ENCODE measurements at places on chromosomes 3 and 15.

GRCh38 chr15:67253549-67254237 is 768 bp downstream of the AAGAB start:
- DNase-seq, result no peak

DNA sequence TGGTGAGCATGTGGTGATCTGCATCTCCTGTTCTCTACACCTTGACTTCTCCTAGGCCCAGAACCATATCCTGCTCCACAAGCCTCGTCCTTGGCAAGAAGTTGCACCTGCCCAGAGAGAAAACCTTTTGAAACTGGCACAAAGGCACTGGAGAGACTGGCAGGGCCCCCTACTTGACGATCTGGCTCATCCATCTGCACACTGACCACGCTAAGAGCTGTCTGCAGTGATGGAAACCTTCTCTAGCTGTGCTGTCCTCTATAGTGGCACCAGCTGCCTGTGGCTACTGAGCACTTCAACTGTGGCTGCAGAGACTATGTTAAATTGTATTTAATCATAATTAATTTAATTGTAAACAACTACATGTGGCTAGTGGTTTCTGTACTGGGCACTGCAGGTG is 26.2 kb upstream of the SRP14 start:
- DNase-seq, result no peak

DNA sequence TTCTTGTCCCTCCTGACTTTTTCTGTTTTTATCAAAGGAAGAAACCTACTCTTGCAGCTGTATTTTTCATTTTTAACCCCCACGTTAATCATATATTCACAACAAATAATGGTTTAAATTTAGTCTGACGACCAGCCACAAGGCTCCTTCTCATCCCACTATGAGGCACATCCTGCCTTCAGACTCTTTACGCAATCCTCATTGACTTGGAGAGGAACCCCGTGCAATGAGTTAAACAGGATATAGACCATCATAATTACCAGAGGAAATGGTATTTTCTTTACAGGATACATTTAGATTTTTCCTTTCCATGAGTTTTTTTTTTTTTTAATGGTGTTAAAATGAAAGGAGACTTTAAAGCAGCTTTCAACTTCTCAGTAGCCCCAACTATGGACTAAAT is 68.5 kb downstream of the WWTR1 start:
- no peak for DNase-seq

GRCh38 chr3:48855681-48856447 is 8.2 kb upstream of the PRKAR2A start:
- no peak for DNase-seq

DNA sequence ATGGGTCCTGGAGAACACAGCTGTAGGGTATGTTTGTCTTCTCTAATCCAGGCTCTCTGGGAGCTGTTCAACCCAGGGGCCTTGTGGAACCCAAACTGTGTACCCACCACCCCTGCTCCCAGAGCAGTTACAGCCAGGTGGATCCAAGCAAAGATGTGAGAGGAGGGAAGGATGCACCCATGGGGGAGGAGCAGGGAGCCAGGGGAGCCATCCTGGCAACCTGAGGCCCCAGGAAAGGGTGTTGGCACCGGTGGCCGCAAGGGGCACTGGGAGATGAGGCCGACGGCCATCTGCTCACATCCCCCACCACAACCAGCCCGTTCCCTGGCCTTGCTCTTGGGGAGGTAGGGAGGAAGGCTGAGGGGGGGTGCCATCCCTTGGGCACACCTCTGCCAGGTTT is 43.2 kb downstream of the CMTM6 start:
- DNase-seq, result no peak

DNA sequence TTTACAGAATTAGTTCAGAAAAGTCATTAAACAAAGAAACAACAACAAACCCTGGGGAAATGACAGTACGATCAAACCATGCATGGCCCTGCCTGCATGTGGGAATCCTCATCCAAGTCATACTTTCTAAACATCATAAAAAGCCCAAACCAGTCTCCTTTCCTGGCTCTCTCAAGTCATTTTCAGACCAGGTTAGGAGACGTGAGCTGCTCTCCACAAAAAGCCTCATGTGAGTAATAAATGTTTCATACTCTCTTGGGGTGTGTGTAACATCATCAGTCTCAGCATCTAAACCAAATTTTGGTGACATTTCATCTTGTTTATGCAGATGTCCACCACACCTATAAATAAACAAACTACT is 18.9 kb downstream of the GREM1 start:
- DNase-seq, result no peak

DNA sequence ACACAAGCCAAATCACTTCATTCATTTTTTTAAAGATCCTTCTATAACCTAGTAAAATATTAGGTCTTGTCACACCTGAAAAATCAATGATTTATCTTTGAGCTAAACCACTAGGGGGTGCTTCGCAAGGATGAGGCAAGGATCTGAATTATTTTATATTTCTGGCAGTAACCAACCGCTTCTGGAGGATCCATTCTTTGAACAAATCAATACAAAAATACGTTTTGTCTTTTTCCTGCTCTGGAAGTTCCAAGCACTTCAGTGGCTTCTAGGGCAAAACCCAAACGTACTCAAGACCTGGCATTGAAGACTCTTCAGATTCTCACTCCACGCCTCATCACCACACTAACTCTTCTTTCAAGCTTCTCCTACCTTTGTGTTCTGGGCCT is 486 bp downstream of the LSG1 start:
- DNase-seq, result peak; percentile 58

GRCh38 chr3:183958775-183959174 is 58.9 kb downstream of the ABCC5 start:
- no peak for DNase-seq

DNA sequence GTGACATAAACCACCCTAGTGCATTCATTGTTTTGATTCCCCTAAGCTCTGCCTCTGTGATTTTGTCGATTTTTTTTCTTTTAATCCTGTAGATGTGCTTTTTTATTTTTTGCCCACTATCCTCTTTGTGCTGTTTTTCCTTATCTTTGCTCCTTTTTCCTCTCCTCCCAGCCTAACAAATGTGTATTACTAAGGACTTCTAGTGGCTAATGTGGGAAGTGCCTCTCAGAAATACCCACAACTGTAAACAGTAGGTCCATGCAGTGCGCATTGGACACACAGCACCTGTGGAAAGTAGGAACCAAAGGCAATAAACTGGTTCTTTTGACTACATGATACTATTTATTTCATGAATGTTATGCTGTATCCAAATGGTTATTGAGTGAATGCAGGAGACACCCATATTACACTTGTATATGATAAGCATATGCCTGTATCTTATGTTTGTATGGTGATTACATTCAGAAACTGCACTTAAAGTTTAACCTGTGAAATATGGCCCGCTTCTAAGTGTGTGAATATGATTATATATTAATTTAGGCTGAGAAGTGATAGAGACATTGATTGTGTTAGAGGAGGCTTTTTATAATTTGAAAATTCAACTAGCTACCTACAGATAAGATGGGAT is 147.8 kb downstream of the PLCL2 start:
- DNase-seq, result no peak

GRCh38 chr3:185818267-185818875 is 6.5 kb downstream of the IGF2BP2 start:
- no peak for DNase-seq

DNA sequence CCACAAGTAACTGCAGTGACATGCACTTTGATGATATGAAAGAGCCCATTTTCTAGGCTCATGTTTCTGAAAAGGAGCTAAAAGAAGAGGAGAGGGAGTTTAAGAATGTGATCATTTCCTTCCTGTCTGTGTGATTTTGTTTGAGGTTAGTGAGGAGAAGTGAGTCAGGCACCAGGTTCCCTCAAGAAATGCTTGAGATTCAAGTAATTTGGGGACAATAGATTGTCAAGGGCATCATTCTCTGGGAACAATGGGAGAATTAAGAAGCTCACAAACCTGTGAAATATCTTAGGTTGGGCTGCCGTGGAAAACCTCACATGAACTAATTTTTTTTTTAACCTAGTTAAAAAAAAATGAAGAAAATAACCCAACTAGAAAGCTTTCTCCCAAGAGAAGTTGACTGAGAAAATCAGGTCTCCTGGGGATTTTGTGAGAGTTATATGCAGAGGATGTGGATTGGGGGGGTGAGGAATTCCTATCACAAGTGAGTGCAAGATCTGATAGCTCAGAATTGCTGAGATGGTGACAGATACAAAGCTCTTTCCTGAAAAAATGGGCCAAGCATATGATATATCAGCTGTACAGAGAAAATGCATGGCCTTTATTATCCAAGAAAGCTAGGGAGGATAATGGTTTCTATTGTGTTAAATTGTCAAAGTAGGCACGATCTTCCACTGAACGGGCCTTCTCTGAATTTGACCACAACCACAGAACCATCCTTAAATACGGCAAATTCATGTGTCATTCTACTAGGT is 203.3 kb downstream of the FEZF2 start:
- no peak for DNase-seq

DNA sequence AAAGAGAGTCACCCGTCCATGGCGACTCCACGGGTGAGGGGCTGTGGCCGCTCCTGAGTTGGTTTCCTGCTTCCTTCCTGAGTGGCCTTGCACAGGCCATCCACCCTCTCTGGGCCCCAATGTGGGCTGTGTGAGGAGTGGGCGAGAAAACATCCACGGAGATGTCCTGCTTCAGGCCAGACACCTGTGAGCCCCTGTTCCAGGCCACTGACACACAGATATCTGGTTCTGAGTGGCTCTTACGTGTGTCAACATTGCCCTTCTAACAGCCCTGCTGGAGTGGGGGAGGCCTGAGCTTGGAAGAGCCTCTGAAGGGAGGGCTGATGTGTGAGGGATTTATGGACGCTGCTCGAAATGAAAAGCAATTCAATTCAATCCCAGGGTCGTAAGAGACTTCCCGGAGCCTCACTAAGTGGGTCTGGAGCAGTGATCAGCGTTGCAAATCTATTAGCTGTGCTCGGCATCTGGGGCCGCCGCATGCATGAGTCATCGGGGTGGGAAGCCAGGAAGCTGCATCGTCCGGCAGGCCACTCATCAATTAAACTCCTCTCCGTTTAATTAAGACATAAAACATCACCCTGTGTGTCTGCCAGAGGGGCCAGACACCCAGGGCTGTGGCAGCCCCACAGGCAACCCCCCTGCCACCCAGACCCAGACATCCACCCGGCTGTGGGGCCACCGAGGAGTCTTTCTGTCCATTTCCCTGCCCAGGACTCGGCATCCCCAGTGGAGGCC is 20.0 kb upstream of the PRR23E start:
- no peak for DNase-seq

GRCh38 chr3:33060609-33061337 is 36.2 kb downstream of the GLB1 start:
- no peak for DNase-seq

- no peak for DNase-seq
Measured at GRCh38 chr15:41804361-41804760, 23.5 kb upstream of the JMJD7 start.

- no peak for DNase-seq
Measured at GRCh38 chr15:28105224-28105791, 6.2 kb upstream of the OCA2 start.

GRCh38 chr15:66126456-66126855 is 127.1 kb downstream of the MEGF11 start:
- no peak for DNase-seq

DNA sequence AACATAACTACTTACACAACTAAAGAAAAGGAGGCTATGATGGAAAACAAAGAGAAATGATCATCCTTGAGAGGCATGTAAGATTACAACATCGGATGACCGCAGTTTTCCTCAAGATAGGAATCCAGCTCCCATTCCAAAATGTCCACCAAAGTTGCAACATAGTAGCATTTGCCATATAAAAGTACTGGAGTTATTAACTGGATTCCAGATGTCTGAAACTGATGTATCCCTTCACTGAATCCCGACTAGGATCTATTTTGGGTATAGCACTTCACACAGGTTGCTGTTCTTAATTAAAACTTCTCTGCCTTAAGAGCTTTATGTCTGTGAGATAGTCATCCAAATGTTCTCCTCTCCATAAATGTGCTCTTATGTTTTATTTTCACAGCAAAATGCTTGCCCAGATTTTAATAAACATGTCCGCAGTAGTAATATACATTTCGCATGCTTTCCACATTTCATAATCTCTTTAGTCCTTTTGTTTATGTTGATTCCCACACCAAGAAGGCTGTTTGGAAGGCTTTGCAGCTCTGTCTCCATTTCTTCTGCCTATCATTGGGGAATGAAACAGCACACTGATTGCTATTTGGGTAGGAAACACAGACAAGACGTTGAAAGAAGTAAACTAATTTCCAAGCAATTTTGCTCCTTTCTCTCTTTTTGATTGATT is 716.5 kb upstream of the CFAP20DC start:
- DNase-seq, result no peak

GRCh38 chr15:29143909-29144635 is 125.5 kb downstream of the NSMCE3 start:
- DNase-seq, result no peak

- no peak for DNase-seq
Measured at GRCh38 chr3:123880998-123881561, 3.1 kb downstream of the MYLK start.

DNA sequence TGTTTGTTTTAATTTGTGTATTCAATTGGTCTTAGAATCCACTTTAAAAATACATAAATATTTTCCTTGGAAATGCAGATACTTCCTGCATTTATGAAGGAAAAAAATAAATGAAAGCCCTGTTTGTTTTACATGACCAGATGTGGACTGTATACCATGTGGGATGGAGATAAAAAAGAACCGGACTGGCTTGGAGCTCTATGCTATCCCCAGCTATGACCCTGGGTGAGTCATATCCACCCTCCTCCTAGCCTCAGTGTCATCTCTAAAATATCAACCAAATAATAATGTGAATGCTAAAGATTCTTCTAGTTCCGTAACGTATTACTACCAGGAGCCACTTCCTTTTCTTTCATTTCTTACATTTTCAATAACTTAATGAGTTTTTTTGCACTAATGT is 44.5 kb upstream of the PDZRN3 start:
- DNase-seq, result no peak

DNA sequence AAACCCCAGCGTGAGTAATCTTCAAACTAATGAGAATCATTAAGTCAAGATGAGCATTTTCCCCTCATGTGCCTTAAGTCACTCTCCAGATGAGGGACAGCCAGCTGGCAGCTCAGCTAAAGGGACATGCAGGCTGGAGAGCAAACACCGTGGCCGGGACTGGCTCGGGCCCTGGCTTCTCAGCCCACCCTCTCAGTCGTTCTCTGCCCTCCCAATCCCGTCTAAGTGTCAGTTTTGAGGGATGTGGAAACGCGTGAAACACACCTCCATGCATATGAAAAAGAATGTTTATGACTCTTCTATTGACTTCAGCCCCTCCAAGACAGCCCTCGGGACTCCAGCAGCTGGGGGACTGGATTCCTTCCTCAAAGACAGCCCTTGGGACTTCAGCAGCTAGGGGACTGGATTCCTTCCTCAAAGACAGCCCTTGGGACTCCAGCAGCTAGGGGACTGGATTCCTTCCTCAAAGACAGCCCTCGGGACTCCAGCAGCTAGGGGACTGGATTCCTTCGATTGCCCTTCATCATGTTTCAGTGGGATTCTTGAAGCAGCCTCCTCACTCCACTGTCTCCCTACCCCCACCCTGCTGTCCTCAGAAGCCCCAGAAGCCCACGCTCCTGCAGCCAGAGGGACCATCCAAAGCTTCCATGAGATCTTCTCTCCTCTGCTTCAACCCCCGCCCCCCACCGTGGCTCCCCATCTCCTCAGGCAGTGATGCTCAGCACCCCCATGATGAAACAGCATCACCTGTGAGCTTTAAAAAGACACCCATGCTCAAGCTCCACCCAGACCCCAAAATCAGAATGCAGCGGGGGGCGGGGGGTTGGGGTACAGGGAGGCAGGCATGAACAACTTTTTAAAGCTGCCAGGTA is 228.9 kb downstream of the XXYLT1 start:
- DNase-seq, result no peak

All from GM13976 (cell line).